ENCODE measurements at places on chromosomes 1 and 21. TPM values are rescaled to one million over a fixed set of nuclear protein-coding genes. Genes with fewer than 3 reads are reported as not detected.

The AIRE gene
- total RNA-seq, result not detected

The TPM3 gene
- total RNA-seq, result 478 TPM

The SLC30A10 gene
- total RNA-seq, result not detected

The SPRR1B gene
- not detected for total RNA-seq

The PDC gene
- not detected for total RNA-seq

The EXTL1 gene
- not detected for total RNA-seq
